ENCODE measurements at places on chromosomes 16 and 17. TPM values are rescaled to one million over a fixed set of nuclear protein-coding genes. Genes with fewer than 3 reads are reported as not detected.

DNA sequence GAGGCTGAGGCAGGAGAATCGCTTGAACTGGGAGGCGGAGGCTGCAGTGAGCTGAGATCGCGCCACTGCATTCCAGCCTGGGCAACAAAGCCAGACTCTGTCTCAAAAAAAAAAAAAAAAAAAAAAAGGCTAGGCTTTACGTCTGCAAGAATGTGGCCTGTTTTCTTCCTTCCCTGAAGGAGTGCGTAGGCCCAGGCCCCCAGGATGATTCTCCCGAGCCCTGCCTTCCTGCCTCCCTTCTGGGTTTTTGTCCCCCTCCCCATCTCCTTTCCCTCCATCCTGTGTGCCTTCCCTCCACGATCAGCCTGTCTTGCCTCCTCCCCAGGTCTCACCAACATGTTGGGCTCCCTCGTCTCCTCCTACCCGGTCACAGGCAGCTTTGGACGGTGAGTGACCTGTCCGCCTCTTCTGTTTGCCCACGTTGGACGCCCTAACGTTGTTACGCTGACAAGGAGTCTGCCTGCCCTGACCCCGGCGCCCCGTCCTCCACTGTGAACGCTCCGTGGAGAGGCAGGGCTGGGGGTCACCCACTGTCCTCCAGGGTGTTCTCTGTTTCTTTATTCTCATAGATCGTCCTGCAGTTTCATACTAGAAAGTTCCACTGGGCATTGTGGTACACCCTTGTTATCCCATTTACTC lies 15.7 kb upstream of the RNF213 start:
- no peak for DNase-seq

The ZP2 gene
- not detected for total RNA-seq

The CMTM2 gene
- total RNA-seq = not detected

DNA sequence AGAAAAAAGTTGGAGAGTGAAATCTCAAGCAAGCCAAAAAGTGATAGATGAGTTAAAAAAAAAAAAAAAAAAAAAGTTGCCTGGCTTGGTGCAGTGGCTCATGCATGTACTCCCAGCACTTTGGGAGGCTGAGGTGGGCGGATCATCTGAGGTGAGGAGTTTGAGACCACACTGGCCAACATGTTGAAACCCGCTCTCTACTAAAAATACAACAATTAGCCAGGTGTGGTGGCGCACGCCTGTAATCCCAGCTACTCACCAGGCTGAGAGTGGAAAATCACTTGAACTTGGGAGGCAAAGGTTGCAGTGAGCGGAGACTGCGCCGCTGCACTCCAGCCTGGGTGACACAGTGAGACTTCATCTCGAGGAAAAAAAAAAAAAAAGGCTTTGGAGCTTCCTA lies 668.8 kb downstream of the WWOX start:
- DNase-seq = no peak

- peak; percentile 82 for DNase-seq
Measured at GRCh38 chr17:42817866-42818265, 6.2 kb downstream of the BECN1 start.

Data from bronchial epithelial cell (primary cell).